BJ (cell line): ENCODE measurements at places on chromosomes 1 and 21.
A peak's percentile ranks its signal among the peaks of the same experiment; 100 is the strongest.

GRCh38 chr1:8903410-8903809 is 24.9 kb upstream of the ENO1 start:
- no peak for DNase-seq

GRCh38 chr1:214427871-214428277 is 123.5 kb downstream of the PTPN14 start:
- peak; percentile 73 for DNase-seq

GRCh38 chr1:20381045-20381641 is 90.5 kb downstream of the VWA5B1 start:
- no peak for DNase-seq

DNA sequence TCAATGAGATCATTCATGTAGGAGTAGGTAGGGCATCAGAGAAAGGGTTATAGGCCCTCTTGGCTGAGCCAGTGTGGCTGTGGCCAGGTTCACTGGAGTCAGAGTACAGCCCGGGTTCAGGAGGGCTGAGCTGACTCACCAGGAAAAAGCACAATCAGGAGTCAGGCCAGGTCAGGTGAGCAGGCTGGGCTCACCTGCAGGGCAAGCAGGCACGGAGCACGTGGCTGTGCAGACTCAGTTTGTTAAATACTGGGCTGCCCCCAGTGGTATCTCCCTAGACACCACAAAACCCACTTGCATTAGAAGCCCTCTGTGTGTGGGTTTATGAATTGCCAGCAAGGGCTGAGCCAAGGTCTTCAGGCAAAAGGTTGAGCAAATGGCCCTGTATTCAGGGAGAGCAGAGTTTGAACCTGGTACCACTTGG is 122.1 kb upstream of the SERBP1 start:
- DNase-seq: no peak

GRCh38 chr1:40161888-40162397 is 756 bp downstream of the RLF start:
- DNase-seq: no peak
